ENCODE measurements at places on chromosomes 5 and 9.

DNA sequence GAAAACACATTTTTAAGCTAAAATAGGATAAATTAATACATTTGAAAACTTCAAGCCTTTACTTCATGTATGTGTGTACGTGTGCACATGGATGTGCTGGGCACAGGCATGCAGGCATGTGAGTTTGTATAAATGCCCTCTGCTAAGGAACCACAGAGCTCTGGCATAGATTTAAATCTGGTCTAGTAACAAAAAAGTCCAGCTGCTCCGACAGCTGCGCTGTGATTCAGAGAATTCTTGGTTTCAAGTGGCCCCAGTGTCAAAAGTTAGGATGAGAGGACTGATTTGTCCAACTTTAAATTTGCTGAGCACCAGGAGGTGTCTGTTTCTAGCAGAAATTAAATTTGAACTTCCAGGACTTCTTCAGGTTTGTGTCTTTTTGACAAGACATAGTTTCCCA is 203.7 kb upstream of the TUT7 start:
- DNase-seq: no peak

GRCh38 chr5:75951158-75951557 is 132.0 kb upstream of the SV2C start:
- no peak for DNase-seq

- DNase-seq: no peak
Observed at GRCh38 chr9:134392900-134393299, 66.6 kb downstream of the RXRA start.

DNA sequence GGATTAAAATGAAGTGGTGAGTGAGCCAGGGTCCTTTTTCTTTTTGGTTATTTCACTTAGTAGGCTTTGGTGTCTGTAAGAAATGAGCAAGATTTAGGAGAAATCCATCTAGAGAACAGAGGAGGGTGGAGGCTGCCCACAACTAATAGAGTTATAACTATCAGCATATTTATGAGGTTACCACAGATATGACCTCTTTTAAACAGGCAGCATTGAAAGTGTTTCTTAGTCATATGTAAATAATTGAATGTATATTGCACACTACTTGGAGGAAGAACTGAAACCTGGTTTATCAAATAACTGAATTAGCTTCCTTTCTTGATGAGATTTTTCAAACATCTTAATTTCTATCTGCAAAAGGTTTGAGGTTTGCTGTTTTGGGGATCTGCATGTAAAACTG is 483.1 kb upstream of the PIK3R1 start:
- no peak for DNase-seq

DNA sequence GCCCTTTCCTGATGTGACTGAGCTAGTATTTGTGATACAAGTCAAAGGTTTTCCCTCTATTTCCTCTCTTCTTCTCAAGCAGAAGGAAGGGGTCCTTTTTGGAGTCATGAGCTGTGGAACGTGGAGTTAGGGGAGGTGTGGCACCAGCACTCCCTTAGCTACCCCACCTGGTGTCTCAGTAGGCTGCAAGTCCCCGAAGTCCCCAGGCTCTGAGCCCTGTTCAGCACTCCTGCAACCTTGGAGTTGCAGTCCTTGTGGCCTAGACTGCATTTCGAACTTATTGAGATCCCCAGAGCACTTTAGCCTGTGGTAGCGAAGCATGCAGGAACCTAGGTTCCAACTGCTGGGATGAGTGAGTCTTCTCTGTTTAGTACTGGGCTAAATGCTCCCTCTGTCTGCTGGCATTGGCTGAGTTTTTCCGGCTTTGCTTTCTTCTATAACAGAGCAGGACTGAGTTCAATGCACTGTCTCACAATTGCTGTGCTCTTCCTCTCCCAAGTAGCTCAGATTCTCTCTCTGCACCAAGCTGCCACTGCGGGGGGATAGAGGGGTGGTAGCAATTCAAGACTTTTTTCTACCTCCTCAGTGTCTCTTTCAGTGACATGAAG is 600.7 kb upstream of the CDH9 start:
- no peak for DNase-seq

GRCh38 chr9:96071815-96072124 is 196.3 kb downstream of the ERCC6L2 start:
- no peak for DNase-seq

- DNase-seq: no peak
Observed at GRCh38 chr9:128099231-128099931, 28.1 kb downstream of the PTGES2 start.

GRCh38 chr5:128858995-128859394 is 106.3 kb upstream of the SLC27A6 start:
- no peak for DNase-seq

DNA sequence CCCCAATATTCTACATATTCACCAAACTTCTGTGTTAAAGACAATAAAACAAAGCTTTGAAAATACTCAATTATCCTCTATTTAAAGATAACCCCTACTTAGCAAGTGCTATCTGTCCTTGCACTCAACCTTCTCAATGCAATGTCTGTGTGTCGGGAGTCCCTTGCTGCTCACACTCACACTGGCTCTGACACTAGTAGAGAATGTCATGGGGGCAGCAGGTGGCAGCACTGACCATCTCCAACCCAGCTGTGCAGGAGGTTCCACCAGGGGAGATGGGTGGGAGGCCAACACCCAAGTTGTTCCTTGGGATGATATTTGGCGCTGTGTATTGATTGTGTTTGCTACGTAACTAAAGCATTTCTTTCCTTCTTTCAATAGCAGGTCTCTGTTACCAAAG is 59.4 kb upstream of the SIMC1 start:
- no peak for DNase-seq

GRCh38 chr5:68333649-68334552 is 118.3 kb downstream of the PIK3R1 start:
- DNase-seq: no peak

DNA sequence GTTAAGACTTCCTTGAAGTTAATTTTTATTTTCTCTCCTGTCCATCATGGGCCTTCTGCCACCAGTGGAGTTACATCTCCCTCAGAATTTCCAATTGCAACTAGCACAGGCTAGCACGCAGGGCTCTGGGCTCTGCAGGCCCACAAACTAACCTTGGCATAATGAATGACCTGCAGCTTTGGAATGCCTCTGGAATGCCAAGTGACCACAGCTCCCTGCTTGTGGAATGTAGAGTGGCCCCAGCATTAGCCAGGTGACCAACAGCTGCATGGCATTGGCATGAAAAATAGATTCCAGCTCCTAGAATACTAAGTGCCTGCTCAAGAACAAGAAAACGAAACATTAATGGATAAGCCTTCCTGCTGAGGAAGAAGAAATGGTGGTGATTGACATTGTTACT is 726.1 kb downstream of the BRINP1 start:
- DNase-seq: no peak

- no peak for DNase-seq
Observed at GRCh38 chr5:69033690-69034089, 60.1 kb upstream of the SLC30A5 start.

DNA sequence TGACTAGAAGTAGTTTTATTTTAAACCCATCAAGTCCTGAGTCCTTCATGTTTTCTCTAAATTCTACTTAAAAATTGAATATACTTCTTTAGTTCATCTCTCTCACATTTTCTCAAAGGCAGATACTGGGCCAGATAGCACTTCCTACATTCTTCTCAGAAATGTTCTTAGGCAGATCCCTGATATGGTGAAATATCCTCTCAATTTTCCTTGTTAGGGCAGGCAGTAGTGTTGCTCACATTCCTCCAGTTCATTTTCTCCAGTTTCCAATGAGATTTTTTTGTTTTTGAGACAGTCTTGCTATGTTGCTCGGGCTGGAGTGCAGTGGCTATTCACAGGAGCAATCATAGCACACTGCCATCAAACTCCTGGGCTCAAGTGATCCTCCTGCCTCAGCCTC is 5.7 kb downstream of the GCNT1 start:
- DNase-seq: no peak

- DNase-seq: no peak
Observed at GRCh38 chr5:21623831-21624230, 1229.3 kb downstream of the CDH12 start.

- peak; percentile 63 for DNase-seq
Observed at GRCh38 chr5:172113036-172113435, 75.0 kb downstream of the STK10 start.

- no peak for DNase-seq
Observed at GRCh38 chr5:88824892-88825583, 57.9 kb downstream of the MEF2C start.

- no peak for DNase-seq
Observed at GRCh38 chr9:104906441-104907277, 21.3 kb downstream of the ABCA1 start.

GRCh38 chr9:92564504-92564903 is 28.7 kb upstream of the ECM2 start:
- DNase-seq: no peak

DNA sequence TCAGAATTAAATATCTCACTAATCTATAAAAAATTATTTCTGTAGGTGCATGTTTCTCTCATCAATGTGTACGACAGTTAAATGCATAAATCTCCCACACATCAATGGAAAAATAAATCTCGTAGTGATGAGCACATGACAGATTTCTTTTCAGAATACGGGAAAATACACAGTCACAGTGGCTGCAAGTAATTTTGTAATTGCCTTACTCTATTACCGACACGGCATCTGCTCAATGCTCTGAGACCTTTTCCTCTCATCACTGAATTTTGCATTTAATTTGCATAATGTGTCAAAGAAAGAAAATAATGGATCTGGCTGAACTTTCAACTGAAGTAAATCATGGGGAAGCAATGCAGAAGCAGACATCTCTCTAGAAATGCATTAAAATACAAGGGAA is 37.2 kb downstream of the PDE4D start:
- DNase-seq: no peak

DNA sequence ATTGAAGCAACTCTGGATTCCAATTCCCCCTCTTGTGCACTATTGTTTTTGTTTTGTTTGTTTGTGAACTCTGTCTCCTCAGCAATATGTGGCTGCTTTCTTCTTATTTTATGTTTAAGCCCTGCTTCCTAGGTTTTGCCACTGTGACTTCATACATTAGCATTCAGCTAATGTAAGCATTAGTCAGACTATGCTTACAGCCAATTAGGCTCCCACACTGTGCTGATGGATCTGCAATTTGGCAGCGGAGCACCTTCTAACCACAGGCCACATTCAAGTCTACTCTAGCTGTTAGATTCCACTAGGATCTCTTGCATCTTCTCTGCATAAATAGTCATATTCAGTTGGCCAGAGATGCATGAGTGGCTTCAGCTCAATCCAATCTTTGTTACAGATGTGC is 9.6 kb upstream of the BICD2 start:
- no peak for DNase-seq

DNA sequence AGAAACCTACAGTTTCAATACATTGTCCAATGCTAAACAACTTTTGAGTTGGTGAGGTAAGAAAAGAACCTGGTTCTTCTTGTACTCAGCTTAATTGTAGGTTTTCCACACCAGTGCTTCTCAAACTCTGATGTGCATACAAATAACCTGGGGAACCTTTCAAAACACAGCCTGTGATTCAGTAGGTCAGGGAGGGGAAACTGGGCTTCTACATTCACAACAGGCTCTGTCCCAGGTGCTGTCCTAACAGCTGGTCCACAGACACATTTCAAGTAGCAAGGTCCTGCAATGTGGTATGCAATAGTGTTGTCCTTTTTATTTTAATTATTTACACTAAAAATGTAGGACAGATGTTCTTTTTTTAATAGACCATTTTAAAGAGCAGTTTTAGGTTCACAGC is 47.4 kb upstream of the SNCAIP start:
- no peak for DNase-seq

DNA sequence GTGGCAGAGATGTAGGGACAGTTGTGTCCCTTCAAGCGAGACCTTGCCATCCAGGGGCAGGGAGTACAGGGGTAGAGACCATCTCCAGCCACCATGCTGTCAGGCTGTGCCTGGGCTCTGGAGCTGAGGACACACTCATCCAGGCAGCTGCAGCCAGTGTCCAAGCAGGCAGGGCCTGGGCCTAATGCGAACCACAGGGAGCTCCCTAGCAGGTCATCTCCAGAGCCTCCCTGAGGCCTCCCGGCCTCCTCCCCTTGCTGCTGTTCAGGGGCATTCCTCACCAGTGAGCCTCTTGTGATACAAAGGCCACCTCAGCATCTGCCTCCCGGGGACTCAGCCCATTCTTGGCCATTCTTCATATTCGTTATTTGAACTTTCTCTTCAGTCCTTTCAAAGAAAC is 35.0 kb downstream of the TPPP start:
- no peak for DNase-seq

GRCh38 chr5:21862986-21863385 is 990.2 kb downstream of the CDH12 start:
- no peak for DNase-seq

DNA sequence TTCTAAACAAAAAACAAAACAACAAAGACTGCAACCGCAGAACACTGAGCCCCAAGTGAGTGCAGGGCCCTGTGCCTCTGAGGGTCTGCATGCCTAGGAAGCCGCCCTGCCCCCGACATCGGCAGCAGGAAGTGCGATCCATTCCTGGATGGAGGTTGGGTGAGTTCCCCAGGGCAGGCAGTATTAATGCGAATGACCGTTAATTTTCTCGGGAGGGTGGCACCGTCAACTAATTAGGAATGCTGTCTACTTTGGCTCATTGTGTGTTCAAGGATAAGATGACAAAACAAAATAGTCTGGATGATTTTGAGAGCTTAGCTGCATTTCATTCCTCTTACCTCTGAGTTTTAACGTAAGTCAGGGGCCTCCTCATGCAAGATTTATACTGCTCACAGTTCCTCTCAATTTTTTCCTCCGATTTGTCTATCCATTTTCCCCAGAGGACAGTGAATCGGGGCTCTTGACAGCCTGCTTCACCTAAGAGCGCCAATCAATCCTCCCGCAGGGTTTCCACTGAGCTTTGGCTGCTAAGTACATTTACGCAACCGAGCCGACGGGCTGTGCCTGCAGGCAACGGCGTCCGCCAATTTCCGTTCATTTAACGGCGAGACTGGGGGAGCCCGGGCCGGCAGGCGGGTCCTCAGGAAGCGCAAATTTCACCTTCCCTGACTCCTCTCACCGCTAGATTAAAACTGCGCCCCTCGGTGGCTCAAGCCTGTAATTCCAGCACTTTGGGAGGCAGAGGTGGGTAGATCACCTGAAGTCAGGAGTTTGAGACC is 2.9 kb upstream of the NXNL2 start:
- DNase-seq: no peak

GRCh38 chr9:104675611-104676010 is 18.7 kb upstream of the OR13D1 start:
- no peak for DNase-seq

GRCh38 chr5:59893429-59894227 is at the start of gene PDE4D:
Gene PDE4D, minus strand, starts transcription at chr5:59893726.
- no peak for DNase-seq

DNA sequence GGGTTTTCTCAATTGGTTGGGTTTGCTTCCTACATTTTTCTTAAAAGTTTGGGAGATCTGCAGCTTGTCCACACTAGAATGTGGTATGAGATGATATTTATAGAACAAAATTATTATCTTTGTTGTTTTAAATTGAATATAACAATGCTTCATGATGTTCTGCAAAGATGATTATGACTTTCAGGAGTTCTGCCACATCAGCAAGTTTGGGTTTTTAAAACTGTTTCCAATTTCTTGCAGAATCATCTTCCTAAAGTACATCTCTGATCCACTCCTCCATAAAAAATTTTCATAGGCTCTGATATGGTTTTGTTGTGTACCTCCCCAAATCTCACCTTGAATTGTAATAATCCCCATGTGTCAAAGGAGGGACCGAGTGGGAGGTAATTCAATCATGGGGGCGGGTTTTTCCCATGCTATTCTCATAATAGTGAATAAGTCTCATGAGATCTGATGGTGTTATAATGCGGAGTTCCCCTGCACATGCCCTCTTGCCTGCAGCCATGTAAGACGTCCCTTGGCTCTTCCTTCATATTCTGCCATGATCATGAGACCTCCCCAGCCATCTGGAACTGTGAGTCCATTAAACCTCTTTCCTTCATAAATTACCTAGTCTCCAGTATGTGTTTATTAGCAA is 119.1 kb upstream of the PTGER4 start:
- DNase-seq: no peak

Data from stimulated activated CD8-positive, alpha-beta memory T cell treated with anti-CD3 and anti-CD28 coated beads, Interleukin-7, amount 100 ng/mL, for 1 hour (primary cell).